ENCODE measurements at places on chromosomes 7 and 10. TPM values are rescaled to one million over a fixed set of nuclear protein-coding genes. Genes with fewer than 3 reads are reported as not detected.

GRCh38 chr10:72503241-72503640 lies 122.6 kb downstream of the MICU1 start:
- no peak for DNase-seq

The TAS2R4 gene
- 1.3 TPM for total RNA-seq

DNA sequence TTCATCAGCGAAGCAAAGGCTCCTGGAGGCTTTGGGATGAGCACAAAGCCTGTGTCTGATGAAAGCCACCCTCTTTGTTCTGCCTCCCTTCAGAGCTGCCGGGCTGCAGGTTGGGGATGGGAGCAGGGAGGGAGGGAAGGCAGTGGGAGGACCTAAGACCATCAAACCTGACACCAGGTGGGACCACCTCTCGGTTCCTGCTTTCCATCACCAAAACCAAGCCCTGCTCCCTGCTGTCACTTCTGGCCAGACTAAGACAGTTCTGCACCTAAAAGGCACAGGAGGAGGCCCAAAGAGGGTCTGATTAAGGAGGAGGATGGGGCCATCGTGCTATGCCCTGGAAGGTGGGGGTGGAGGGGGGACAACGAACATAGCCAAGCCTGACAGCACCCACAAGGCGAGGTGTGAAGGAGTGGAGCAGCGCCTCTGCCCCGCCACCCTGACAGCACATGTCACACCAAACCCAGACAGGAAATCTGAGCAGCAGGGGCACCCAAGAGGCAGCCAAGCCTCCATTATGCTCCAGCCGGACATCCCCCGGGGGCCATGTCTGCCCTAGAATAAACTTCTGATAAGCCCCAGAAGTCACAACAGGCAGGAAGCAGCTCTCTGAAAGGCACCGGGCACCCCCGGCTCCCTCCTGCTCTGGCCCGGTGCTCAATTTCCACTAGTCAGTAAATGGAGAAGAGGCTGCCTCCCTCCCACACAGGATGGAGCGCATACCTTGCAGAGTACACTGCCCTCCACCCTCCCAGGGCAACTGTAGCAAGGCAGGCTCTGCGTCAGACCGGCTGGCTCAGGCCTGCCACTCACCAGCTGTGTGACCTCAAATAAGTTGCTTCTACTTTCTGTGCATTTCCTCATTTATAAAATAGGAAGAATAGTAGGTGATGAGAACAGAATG lies 48.9 kb downstream of the DLG5 start:
- DNase-seq, result no peak

The RPS24 gene
- 2,311 TPM for total RNA-seq

All from Caco-2 (cell line).